ENCODE measurements at places on chromosomes 7 and 10.

DNA sequence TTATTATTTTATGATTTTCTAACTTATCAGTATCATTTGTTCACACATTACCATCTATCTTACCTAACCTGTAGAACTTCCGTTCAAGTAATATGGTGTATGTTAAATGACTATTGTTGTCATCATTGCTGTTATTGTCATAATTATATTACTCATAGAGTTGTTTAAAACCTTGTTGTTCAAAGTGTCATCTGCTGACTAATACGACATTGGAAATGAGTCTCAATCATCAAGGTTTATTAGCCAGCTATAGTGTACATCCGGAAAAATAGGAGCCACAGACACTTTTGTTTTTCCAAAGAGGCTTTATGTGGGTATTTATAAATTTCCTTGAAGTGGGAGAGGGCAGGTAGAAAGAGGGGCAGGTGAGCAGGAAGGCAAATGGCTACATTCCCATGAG lies 386.9 kb upstream of the LRRTM3 start:
- no peak for DNase-seq

DNA sequence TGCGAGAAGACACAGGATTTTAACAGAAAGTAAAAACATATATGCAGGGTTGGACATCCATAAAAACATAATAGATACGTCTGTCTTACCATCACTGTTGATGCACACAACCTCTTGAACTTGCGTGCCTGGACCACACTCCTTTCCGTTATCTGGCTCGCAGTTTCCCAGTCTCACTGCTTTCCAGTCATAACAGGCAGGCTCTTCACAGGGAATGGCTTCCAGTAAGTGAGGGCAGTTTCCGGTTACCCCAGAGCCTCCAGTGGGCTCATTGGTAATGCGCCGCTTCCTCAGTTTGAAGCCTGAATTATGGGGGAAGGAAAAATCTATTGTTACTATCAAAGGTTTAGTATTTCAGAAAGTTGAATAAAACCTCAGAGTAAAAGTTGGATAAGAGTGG lies 290.7 kb downstream of the THSD7A start:
- DNase-seq = no peak

DNA sequence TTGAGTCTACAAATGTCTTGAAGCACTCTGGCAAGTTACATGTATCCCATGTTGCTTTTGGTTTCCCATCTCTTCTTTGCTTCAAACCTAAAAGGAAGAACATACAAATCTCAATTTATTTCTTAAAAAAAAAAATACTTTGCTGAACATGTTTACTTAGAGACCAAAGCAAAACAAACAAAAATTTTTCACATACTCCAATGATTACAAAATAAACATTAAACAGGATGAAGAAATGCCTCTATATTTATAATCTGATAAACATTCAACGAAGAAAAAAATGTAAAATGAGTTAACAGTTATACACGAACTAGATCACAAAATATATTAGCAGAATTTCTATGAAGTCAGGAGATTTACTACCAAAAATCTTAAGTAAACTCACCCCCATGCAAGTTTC lies 31.3 kb downstream of the FAM204A start:
- no peak for DNase-seq

DNA sequence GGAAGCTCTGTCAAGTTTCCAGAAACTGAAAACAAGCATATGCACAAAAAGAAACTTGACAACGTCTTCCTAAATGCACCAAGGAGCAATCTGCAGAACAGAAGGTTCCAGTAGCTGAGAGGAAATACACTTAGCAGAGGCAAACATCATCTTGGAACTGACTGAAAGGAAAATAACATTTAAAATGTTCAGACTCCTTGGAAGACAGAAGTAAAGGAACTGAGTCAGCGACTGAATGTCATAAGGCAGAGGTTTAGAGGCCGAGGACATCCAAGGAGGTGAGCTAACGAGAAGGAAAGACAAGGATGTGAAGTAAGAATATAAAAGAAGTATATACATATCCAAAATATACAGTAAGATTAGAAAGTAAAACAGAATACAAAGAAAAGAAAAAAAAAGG lies 24.1 kb downstream of the SEMA3D start:
- no peak for DNase-seq

GRCh38 chr7:473211-473734 lies 46.4 kb downstream of the PDGFA start:
- DNase-seq = no peak

- no peak for DNase-seq
Measured at GRCh38 chr10:71266147-71266917, 52.7 kb upstream of the SLC29A3 start.

DNA sequence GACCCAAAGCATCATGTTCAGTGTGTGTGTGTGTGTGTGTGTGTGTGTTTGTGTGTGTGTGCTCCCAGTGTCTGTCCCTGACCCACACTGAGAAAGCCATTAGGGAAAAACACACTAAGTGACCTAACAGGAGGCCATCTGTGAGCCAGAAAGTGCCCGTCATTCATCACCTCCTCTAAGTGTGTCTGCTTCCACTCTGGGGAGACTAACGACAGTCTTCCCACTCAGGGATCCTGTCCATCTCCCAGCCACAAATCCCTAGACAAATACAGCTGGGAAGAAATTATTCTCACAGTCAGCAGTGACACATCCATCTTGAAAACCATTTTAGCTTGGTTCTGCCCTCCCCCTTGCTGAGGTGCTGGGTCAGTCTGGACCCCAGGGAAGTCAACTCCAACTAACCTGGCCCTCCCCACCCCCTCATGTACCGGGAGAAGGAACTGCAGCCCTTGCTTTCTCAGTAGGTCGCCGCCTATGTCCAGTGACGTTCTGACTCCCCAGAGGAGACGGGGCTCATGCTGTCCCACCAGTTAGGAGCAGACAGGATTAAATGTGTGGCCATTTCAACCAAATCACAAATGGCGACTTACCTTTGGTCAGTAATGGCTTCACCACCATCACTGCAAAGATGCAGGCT lies 296.5 kb upstream of the ZNF32 start:
- DNase-seq = no peak

- no peak for DNase-seq
Measured at GRCh38 chr7:66083677-66084076, 8.1 kb downstream of the ASL start.

DNA sequence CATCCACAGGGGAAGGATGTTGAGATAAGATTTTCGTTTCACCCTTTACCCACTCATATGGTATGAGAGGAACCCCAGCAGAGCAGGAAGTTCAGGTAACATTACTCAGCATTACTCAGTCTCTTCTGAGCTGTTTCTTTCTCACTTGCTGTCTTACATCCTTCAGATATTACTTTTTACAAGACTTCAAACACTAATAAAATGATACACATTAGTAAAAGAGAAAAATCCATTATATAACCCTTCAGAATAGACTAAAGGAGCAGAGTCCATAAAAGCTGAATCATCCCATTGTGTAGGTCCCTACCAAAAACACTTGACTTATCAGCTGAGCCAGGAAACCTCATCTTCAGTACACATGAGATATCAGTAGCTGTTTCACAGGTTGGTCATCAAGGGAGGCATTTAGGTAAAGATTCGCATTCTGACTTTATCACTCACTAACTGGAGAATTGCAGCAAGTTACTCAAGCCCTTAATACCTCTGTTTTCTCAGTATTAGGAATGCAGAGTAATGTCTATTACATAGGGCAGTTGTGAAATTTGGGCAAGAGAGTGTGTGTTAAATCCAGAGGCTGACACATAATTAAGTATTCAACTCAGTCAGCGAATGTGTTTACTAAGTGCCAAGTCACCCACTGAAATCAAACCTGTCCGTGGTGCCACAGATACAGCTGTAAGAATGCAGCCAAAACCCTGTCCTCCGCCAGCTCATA lies 44.7 kb downstream of the KLF6 start:
- no peak for DNase-seq

DNA sequence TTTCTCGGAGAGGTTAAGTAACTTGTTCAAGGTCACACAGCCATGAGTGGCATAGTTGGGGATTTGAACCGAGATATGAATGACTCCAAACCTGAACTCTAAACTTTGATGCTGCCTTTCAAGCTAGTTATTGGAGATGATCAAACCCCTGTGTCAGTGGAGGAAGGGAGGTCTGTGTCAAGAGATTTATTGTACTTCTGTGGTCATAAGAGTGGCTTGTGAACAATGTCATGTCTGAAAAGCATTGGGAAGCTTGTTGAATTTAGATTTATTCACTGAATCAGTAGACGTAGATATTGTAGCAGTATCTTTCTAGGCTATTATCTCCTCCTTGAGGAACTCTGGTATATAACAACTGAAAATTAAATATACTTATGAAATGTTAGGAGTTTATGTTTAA lies 27.3 kb downstream of the SNX10 start:
- no peak for DNase-seq

DNA sequence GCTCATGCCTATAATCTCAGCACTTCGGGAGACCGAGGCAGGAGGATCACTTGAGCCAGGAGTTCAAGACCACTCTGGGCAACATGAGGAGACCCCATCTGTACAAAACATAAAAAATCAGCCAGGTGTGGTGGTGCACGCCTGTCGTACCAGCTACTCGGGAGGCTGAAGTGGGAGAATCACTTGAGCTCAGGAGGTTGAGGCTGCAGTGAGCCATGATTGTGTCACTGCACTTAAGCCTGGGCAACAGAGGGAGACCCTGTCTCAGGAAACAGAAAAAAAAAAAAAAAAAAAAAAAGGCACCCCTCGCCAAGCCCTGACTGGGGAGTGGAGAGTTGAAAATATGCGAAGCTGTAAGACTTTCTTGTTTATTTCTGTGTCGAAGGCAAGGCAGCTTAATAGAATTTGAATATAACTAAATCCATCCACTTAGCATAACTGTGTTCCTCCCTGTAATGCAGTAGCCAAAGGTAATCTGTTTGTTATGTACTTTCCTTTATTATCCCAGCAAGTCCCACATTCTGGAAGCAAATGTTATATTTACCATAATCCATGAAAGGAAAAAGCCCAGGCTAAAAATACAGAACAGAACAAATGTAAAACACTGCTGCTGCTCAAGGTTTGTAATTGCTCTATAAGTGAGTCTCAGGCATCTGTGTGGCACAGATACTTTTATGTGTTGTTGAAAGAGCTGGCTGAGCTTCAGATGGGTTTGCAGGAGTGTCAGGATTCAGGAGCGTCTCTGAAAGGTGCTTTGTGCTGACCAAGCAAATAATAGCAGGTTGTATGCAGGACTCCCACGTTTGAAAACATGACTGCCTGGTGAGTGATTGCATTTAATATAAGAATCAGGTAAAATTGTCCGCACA lies 127.2 kb downstream of the CELF2 start:
- no peak for DNase-seq

- DNase-seq = no peak
Measured at GRCh38 chr10:75294031-75294437, 58.3 kb upstream of the COMTD1 start.

DNA sequence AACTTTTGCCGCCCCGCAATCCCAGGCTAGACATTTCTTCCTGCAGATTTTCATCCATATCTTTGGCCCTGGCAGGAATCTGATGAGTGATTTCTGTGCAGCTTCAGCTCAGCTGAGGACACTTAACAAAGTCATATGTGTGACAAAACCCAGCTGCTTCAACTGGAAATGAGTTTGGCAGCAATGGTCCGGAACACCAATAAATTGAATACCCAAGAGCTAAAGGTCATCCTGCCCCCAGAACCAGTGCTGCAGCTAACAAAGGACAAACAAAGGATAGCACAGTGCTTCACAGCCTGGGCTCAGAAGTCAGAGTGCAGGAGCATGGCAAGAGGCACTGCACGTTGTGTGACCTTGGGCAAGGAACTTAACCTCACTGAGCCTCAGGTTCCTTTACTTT lies 40.0 kb upstream of the TRIL start:
- no peak for DNase-seq

DNA sequence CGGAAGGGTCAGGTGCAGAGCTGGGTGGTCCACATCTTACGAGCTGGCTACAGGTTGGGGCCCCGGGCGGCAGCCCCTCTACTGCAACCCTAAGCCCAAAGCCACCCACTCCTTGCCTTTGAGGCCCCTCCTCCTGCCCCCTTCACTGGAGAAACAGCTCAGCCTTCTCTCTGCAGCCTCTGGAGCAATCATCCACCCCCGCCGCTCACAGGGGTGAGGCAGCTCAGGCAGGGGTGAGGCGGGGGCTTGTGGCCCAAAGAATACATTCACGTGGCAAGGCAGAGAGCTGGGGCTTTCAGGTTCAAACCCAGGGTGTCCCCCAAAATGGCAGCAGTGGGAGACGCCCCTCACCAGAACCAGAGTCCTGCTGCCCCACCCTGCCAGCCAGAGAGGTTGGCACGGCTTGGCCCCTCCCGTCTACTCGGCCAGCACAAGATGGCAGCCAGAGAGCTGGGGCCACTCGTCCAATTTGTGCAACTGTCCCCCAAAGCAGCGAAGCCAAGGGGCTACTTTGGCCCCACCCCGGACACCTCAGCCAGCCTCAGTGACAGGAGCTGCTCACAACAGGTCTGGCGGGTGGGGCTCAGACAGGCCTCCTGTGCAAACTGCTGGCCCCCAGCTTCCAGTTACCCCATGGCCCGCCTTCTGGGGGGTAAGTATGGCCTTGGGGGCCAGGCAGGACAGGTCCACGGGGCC lies 7.2 kb downstream of the GNB2 start:
- DNase-seq = no peak

DNA sequence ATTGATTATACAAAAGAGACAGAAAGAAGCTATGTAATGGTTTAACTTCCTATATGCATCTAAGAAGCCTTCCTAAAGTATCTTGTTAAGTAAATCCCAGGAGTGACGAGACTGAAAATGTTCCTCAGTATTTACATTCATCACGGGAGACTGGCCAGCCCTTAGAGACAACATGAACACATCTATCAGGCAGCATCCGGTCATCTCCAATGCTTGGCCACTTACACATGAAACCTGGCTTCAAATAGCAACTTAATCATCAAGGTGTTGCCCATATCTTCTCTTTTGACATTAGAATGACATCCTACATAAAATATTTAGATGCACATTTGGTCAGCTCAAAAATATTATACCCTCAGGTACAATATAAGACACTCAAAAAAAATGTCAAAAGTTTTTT lies 33.8 kb downstream of the ERCC6 start:
- no peak for DNase-seq

DNA sequence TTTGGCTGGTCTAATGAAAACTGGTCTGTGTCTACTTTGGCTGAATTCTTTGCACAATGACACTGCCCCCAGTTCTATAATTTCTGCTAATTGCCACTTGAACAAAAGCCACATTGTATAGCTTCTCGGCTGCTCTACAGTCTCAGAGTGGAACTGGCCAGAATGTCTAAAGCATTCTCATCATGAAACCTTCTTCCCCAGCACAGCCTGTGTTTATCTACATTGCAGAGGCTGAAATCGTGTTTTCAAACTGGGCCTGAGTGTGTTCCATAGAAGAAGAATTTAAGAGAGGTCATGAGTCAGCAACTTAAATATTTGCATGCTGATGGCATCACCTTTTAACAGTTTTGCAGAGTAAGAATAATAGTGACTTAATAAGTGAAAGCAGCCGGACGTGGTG lies 177.2 kb downstream of the BUB3 start:
- DNase-seq = no peak

GRCh38 chr10:71084818-71085126 lies 127.6 kb upstream of the UNC5B start:
- DNase-seq = no peak
